ENCODE measurements at places on chromosomes 7 and 10. TPM values are rescaled to one million over a fixed set of nuclear protein-coding genes. Genes with fewer than 3 reads are reported as not detected.

The LIPK gene
- total RNA-seq, result not detected

The RBM28 gene
- 17.5 TPM for total RNA-seq

GRCh38 chr7:74453322-74454011, at the start of gene GTF2IRD1:
TSS of gene GTF2IRD1 (plus strand) at chr7:74453906. CDS start at chr7:74508081, 54,175 bp downstream.
- DNase-seq, result peak; percentile 71

- peak; percentile 12 for DNase-seq
Observed at GRCh38 chr7:1858435-1859265, 188.6 kb downstream of the ELFN1 start.

The LRIT1 gene
- total RNA-seq, result not detected

- peak; percentile 74 for DNase-seq
Observed at GRCh38 chr10:104254493-104255310, at the start of gene GSTO1. TSS of gene GSTO1 (plus strand) at chr10:104254892. CDS start at chr10:104254929, 37 bp downstream.

DNA sequence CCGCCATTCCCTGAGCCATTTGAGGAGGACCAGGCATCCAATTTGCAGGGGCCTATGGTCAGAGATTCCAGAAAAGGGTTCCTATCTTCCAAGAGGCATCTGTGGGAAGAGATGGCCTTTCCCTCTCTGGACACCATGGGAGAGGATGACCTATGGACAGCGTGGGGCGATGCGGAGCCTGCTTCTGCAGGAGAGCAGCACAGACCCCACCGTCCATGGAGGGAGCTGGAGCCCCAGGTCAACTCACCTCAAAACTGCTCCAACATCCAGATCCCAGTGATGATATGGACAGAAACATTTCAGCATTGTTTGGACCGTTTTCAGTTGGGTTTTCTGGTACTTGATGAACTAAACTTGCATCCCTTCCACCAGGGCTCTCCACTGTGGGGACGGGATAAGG, 34.0 kb upstream of the FOXK1 start:
- no peak for DNase-seq

The RNF32 gene
- 1.1 TPM for total RNA-seq

DNA sequence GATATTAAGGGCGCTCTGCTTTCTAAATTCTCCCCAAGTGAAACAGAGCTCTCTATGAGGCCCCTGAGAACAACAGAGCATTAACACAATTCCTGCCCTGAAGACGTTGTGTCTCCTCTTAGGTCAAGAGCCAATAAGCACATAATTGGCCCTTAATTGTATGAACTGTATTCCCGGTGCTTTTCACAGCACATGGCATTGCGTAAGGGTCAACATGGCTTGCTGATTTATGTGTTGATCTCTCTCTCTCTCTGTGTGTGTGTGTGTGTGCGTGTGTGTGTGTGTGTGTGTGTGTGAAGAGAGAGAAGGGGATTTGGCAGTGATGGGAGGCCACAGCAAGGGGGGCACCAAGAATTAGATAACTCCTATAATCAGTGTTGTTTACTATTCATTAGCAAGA, 40.5 kb downstream of the LYZL1 start:
- no peak for DNase-seq

GRCh38 chr7:51430480-51431086, 114.0 kb upstream of the COBL start:
- peak; percentile 49 for DNase-seq

- no peak for DNase-seq
Observed at GRCh38 chr10:126380352-126381076, 7.8 kb downstream of the ADAM12 start.

- DNase-seq, result no peak
Observed at GRCh38 chr10:67114945-67115344, 189.1 kb downstream of the LRRTM3 start.

- DNase-seq, result no peak
Observed at GRCh38 chr10:7363700-7364099, 47.1 kb downstream of the SFMBT2 start.

GRCh38 chr7:108372618-108373017, 83.6 kb downstream of the NRCAM start:
- no peak for DNase-seq

- no peak for DNase-seq
Observed at GRCh38 chr10:88379575-88379974, 203.5 kb downstream of the RNLS start.

DNA sequence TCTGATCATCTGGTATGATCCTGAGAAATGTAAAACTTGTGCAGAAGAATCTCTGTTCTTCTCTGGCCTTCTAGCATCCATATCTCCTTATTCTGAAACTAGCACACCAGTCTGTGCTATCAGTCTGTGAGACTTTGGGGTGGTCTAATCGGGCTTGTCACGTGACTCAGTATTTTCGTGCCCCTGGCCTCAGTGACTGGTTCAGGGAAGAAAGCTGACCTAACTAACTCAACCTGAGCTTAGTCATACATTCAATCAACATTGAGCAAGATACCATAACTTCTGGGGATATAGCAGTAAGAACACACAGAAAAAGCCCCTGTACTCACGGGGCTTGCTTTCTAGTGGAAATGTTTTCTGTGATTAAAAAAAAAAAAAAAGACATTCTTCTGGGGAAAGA, 109.3 kb downstream of the DKK1 start:
- no peak for DNase-seq

GRCh38 chr10:129509835-129510234, 42.8 kb downstream of the MGMT start:
- no peak for DNase-seq

The GPR146 gene
- total RNA-seq, result 3.5 TPM

Measured in pancreas (tissue), 10 donors.